Uterus (tissue), 4 donors: ENCODE measurements at places on chromosomes 7 and 10. TPM values are rescaled to one million over a fixed set of nuclear protein-coding genes. Genes with fewer than 3 reads are reported as not detected.

- DNase-seq = no peak
Observed at GRCh38 chr7:123661765-123662164, 6.1 kb downstream of the LMOD2 start.

GRCh38 chr10:118568327-118568848, 27.1 kb downstream of the PRLHR start:
- DNase-seq = no peak

- DNase-seq = no peak
Observed at GRCh38 chr7:39890411-39890810, 59.6 kb upstream of the CDK13 start.

The CAMK2B gene
- not detected for total RNA-seq

- no peak for DNase-seq
Observed at GRCh38 chr7:104371216-104371979, 43.0 kb downstream of the LHFPL3 start.

DNA sequence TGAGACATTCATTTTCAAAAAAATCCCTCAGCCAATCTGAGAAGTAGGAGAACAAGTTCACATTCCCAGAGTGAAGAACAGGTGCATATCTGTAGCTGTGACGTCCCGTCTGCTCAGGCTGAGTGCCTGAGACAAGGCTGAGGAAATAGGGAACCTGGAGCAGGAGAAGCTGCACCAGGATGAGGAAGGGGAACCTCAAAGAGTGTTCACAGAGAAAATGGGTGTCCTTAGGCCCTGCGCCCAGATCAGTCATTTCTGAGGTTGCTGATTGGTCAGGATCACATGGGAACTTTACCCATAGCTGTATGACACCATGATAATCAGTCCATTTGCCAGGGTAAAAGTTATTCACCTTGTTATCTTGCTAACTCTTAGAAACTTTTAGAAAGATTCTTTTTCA, 34.2 kb upstream of the TARP start:
- DNase-seq = no peak

DNA sequence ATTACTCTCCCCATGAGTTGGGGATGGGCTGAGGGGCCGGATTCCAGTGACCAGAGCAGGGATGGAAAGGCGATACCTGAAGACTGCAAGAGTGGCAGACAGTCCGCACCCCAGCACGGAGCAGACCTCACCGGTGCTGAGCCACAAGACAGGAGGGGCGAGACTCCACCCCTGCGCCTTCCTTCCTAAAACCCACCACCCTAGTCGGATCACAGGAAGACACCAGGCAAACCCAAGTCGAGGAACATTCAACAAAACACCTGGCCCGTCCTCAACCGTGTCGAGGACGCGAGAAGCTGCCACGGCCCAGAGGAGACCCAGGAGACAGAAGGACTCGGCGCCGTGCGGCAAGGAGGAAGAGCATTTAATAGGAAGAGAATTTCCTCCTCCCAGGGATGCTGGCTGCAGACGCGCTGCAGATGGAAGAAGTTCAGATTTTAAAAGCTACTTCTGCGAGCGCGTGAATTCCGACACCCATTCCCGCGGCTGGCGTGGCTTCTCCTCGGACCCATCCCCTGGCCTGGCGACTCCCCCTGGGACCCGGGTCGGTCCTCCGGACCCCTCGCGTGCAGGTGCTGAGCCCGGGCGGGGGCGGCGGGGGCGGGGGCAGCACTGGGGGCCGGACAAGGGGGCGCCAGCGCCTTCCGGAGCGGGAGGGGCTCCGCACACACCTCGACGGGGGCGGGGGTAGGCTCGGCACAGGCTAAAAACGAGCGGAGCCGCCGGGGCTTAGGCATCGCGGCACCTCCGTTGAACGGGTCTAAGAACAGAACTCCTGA, 563 bp upstream of the UTF1 start:
- no peak for DNase-seq

The FBXL13 gene
- total RNA-seq = 12.9 TPM

- no peak for DNase-seq
Observed at GRCh38 chr7:156220078-156220605, 407.9 kb upstream of the SHH start.

DNA sequence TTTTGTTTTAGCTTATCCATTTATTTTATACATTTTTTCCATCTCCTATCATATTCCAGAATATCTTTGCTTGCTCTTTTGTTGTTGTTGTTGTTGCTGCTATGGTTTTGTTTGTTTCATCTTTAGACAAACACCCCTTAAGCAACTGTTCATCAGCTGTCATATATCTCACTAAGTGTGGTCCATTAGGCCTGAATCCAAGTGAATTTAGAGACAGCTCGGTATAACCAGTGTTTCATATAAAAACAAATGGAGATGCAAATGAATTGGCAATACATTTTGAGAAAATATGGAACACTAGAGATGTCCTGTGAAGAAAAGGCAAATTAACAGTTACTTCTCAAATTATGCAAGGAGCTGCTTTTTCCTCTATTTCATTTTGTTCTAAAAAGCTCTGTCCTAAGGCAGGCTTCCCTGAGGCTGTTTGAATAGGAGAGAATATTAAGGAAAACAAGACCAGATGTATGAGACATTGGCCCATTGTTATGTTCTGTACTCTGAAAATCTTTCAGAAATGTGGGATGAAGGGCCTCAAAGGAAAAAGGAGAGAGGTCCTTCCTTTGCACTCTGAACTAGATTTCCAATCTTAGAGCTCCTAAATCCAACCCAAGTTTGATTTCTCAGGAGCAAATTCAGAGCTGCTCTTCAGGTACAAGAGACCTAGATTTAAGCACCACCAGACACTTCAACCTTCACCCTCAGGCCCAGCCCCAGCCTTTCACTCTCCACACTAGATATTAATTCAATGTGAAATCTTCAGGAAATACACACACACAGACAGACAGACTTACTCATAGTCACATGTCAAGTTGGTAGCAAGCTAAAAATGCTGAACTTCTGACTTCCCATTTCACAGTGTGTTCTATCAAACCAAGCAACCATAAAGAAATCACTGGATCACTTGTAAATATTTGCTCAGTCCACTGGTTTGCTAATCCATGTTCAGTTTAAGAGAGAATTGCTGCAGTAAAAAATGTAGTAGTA, 5.4 kb downstream of the TFEC start:
- DNase-seq = no peak

DNA sequence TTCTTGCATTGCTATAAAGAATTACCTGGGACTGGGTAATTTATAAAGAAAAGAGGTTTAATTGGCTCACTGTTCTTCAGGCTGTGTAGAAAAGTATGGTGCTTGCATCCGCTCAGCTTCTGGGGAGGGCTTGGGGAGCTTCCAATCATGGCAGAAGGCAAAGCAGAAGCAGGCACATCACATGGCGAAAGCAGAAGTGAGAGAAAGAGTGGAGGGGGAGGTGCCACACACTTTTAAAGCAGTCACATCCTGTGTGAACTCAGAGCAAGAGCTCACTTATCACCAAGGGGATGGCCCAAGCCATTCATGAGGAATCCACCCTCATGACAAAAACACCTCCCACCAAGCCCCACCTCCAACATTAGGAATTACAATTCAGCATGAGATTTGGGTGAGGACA, 303.5 kb downstream of the OTUD1 start:
- DNase-seq = no peak

DNA sequence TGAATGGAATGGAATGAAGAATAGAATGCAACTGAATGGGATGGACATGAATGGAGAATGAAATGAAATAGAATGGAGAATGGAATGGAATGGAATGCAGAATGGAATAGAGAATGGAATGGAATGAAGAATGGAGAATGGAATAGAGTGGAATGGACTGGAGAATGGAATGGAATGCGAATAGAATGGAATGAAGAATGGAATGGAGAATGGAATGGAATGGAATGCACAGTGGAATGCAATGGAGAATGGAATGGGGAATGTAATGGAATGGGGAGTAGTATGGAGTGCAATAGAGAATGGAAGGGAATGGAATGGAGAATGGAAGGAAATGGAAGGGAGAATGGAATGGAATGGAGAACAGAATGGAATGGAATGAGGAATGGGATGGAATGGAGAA, 93.4 kb downstream of the NSUN6 start:
- no peak for DNase-seq

GRCh38 chr7:55504093-55504859, 68.0 kb downstream of the VOPP1 start:
- no peak for DNase-seq

- DNase-seq = no peak
Observed at GRCh38 chr7:2518737-2519118, 846 bp upstream of the LFNG start.

- DNase-seq = no peak
Observed at GRCh38 chr10:57008189-57008588, 647.1 kb upstream of the ZWINT start.

DNA sequence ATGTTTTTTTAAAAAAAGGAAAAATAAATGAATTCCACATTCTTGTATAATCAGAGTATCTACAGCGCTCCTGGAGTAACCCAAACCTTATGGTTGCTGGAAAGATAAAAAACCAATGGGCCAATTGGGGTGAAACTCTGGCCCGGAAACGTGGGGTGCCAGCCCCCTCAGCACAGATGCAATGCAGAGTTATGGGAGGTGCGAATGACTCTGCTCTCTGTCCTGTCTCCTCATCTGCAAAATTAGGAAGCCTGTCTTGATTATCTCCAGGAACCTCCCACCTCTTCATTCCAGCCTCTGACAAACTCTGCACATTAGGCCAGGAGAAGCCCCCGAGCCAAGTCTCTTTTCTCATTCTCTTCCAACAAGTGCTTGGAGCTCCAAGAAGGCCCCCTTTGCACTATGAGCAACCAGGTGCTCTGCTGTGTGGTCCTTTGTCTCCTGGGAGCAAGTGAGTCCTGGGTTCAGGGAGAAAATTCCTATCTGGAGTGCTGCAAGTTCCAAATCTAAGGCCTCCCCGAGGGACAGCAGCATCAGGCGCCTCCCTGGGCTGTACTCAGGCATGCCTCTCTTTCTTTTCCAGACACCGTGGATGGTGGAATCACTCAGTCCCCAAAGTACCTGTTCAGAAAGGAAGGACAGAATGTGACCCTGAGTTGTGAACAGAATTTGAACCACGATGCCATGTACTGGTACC, 130.5 kb upstream of the PRSS1 start:
- DNase-seq = no peak

- DNase-seq = no peak
Observed at GRCh38 chr10:14945108-14945507, 8.8 kb downstream of the DCLRE1C start.

- peak; percentile 36 for DNase-seq
Observed at GRCh38 chr7:77199013-77199966, at the start of gene FGL2. Gene FGL2, minus strand, starts transcription at chr7:77199819. Its CDS starts 26 bp downstream, at chr7:77199793.

DNA sequence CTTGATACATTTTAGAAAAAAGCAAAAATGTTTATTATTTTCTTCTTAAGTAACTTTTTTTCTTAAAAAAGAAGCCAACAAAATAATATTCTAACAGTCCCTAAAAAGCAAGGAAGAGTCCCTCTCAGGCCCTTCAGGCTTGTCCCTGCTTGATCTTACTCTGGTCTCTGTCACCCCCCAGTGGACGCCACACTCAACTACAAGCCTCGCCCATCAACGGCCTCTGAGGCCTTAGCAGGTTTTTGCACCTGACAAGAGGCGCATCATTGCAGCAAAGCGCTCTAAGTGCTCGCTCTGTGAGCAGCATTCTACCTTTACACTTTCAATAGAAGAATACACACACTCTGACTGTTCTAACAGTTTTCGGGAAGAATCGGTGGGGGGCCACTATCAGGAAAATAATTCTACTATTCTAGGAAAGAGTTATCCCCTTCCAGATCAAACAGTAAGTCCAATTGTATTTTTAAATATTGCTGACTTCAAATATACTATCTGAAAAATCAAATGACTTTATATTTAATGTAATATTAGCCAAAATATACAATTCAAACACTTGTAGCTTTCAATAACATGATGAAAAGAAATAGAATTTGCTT, 139.2 kb downstream of the USP6NL start:
- peak; percentile 59 for DNase-seq
